ENCODE measurements at places on chromosomes 12 and 14.

- no peak for DNase-seq
Measured at GRCh38 chr14:60327447-60328331, 78.7 kb downstream of the PPM1A start.

GRCh38 chr14:96316087-96316486 is 47.1 kb downstream of the ATG2B start:
- DNase-seq = no peak

- DNase-seq = no peak
Measured at GRCh38 chr12:51915951-51916350, 8.6 kb downstream of the ACVRL1 start.

DNA sequence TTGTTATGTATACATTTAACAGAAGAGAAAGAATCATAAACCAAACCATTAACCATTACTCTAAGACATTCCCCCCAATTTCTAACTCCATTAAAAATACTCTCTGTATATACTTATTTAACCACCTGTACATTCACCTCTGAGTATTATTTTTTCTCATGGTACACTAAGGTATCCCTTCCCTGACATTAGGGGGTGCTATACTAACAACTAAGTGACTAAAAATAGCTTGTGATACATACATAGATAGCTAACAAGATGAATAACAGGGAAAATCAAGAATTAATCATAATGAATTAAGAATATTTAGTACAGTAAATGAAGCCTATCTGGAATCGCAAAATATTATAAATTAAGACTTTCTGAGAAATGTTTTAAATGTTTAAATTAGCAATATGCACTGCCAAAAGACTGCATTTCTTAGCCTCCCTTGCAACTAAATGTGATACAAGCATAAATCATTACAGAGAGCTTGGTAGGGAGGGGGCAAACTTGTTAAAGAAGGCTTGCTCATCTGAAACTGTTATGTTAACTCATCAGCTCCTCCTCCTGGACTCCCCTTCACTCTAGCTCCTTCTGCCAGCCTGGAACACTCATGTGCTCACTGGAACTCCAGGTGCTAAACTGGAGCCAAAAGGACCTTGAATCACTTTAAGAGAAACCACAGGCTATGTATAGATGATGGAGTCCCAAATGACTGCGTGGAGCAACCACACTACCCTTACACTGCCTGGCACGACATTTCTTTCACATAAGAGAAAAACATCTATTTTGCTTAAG is 14.9 kb downstream of the C2CD5 start:
- no peak for DNase-seq

DNA sequence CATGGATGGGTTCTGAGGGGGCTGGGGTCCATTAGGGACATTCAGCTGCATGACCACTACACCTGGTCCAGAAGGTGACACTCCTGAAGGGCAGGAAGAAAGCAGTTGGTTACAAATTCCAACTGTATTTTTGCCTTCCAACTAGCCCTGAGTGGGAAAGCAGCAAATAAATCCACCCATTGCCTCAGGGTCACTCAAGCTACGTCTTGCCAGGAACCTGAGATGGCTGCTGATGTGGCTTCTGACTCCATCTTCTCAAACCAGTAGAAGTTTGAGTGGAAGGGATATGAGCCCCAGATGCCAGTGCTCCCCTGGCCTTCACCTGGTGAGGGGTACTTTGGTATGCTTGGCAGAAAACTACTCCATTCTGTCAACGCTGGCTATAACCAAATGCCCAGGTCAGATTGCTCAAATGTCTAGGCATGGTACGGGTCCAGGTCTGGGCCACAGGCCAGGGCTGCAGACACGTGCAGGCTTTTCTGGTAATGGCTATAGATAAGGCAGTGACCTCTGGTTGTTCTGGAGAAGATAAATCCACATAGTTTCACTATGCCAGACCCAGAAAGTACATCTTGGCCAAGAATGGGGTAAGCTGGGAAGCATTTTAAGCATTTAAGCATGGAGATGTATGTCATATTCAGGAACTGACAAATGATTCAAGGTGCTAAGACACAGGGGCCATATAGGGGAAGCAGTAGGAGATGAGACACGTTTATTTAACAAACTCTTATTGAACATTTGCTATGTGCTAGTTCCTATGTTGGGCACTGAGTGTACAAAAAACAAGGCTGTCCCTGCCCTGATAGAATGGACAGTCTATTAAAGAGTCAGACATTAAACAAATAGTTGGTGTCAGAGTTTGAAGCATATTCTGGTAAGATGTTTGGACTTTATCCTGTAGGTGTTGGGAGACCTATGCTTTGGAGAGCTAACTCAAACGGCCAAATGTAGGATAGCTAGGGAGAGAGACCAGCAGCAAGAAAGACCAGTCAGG is 8.3 kb upstream of the STAC3 start:
- no peak for DNase-seq

DNA sequence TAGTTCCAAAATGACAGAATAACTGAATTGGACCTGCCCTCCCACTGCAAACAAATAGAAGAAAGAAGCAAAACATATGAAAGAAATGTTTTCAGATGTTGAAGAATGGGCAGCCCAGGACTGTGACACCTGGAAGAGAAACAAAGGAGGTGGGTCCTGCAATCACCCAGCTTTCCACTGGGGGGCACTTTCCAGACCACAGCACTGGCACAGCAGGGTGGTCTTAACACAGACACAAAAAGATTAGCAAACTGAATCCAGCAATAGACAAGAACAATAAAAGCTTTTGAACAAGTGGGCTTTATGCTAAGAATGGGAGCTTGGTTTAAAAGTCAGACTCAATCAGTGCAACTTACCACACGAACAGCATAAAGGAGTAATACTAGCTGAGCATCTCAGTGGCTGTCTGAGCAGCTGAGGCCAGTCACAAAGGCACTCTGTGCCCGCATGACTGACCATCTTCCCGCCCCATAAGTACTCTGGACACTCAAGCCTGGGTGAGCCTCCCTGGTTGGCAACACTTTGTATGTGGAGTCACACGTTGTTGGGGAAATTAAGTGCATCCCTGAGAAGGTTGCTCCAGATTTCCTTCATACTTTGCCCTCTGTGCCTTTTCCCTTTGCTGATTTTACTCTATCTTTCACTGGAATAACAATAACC is 27.7 kb downstream of the JKAMP start:
- DNase-seq = no peak

DNA sequence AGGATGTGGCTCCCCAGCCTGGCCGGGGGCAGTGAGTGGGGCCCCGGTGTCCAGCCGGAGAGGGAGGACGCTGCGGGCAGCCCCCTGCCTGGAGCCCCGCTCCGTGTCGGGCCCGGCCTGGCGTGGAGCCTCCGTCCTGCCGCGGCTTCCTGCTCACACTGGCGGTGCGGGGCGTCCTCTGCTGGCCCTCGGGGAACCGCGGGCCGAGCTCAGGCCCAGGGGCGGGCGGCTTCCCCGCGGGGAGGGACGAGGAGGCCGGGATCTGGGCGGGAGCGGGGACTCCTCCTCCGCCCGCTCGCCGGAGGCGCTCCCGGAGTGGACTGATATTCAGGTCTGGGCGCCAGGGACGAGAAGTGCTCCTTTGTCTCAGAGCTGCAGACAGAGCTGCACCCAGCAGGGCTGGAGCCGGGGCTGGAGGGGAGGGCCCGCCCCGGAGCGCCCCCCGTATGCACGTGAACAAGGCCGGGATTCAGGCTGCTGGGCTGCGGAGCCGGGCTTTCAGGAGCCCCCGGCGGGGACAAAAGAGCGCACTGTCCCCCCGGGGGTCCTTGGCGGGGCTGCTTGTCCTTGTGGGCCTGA is 2.2 kb downstream of the MMP17 start:
- DNase-seq = no peak

GRCh38 chr14:105860615-105861580 is 334.5 kb downstream of the TMEM121 start:
- no peak for DNase-seq

- DNase-seq = no peak
Measured at GRCh38 chr12:26791301-26791791, 41.6 kb downstream of the ITPR2 start.

GRCh38 chr14:71355324-71356201 is 448.3 kb downstream of the PCNX1 start:
- no peak for DNase-seq

- DNase-seq = no peak
Measured at GRCh38 chr12:51413149-51413548, 11.5 kb upstream of the SLC4A8 start.

DNA sequence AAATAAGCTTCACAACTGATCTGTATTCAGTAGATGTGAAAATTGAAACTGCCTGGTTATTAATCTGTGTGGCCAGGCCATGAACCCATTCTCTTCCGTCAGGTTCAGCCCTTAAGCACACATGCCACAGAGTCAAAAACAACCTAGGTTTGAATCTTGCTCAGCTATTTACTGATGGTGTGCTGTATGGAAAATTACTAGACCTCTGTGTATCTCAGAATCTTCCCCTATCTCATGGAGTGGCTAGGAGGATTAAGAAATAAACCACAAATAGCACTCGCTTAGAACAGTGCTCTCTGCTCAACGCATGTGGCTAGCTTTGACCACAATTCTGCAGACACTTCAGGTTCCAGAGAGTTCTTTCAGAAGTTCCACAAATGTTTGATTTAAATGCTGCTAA is 240.7 kb upstream of the PLEKHG7 start:
- DNase-seq = no peak

- no peak for DNase-seq
Measured at GRCh38 chr12:55728186-55728938, 447 bp downstream of the CD63 start.

DNA sequence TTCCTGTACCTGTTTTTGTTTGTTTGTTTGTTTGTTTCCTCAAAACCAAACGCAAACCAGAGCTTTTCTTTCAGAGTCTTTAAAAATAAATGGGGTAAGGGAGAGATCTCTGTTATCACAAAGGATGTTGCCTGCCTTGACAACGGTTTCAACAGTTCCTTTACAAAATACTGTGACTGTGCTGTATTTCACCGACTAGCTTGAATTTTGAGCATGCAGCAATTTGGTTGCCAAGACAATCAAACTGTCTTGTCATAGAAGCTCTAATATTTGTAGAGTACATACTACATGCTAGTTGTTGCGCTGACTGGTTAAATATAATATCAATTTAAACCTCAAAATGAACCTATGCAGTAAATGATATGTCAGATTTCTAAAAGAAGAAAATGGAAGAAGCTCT is 22.4 kb upstream of the TCP11L2 start:
- no peak for DNase-seq

DNA sequence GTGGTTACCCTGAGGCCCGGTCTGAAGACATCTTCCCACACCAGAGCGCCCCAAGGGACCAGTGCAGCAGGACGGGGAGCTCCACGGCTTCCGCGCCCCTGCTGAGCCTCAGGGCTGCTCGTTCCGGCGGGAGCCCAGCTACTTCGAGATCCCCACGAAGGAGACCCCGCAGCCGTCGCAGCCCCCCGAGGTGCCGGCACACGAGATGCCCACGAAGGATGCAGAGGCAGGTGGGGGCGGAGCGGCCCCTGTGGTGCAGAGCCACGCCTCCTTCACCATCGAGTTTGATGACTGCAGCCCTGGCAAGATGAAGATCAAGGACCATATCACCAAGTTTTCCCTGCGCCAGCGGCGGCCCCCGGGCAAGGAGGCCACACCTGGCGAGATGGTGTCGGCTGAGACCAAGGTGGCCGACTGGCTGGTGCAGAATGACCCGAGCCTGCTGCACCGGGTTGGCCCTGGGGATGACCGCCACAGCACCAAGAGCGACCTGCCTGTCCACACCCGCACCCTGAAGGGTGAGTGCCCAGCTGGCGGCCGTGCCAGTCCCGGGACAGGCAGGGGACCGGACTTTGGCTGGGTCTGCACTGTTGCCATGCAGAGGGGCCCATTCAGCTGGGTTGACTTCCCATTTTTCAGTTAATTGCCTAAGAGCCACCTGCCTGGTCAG is 18.1 kb downstream of the CEP170B start:
- no peak for DNase-seq

- no peak for DNase-seq
Measured at GRCh38 chr12:100698518-100698917, 96.1 kb upstream of the ANO4 start.

DNA sequence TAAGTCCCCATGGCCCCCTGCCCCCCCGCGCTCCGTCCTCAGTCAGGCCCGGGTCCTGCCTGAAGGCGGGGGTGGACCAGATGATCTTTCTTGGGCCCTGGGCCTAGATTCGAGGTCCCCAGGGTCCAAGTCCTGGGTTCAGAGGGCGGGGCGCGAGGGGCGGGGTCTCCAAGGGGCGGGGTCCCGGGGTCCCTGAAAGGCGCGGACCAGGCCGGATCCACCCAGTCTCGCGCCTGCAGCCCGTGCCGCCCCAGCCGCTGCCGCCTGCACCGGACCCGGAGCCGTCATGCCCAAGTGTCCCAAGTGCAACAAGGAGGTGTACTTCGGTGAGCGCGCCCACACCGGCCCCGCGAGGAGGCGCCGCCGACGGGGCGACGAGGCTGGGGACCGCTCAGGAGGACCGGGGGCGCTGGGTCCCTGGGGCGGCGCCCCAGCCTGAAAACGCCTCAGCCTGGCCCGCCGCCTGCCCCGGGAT is 325 bp downstream of the CRIP1 start:
- no peak for DNase-seq

DNA sequence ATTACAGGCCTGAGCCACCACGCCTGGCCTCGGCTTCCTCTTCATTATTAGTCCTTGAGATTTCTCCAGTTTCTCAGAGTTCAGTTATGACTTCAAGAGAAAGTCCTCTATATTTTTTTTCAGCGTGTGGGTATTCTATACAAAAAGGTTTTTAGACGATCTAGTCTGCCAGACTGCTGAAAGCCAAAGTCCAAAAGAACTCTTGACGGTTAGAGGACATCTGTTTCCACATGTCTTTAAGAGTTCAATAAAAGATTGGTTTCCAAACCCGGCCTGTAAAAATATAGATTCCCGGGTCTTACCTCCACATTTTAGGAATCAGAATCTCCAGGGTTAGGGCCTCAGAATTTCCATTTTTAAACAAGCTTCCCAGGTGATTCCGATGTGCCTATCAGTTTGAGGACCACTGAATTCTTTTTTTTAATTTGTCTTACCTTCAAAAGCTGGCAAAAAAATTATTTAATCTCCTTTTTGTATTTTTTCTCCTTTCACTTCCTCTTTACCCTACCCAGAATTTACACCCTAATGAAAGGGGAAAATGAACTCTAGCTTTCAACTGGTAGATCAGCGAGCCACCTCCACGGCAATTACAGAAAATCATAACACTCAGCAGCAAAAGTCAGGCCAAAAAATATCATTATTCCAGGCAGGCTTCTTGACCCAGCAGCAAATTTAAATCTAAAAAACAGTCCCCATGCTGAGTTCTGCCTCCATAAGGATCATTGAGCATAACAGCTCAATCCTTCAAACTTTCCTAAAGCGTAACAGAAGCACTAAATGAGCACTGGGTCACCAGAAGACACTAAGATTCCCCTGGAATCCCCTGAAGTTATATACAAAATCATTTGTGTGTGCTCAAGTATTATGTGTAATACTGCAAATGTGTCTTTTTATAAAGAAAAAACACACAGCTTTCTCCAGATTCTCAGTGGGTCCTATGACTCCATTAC is 8.7 kb downstream of the NT5DC3 start:
- DNase-seq = no peak

- DNase-seq = no peak
Measured at GRCh38 chr14:79992407-79993198, 218.7 kb downstream of the DIO2 start.
